ENCODE measurements at places on chromosomes 16 and 17.

DNA sequence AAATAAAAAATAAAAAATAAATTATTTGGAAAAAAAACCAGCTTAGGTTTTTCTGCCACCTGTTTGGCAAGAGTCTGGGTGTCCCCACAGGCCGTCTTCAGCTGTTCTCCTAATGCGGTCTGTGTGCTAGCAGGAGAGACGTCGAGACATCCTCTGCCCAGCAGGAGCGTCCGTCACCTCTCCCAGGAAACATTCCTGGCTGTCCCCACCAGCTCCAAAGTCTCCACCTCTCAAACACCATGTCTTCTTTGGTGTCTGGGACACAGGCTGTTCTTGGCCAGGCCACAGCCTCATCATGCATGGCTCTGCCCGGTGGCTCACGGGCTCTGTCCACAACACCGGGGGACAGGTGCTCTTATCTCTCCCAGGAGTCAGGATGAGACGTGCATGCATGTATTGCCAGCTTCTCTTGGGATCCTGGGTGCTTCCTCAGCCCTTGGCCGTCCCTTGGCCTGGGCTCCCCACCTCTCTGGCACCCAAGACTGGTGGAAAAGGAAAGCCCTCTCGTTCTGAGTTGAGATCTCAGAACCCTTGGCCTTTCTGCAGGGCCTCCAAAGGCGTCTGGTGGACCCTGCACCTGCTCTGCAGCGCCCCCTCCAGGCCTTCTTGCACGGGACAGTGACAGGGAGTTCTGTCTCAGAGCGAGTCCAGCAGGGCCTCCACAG lies 84.9 kb upstream of the CBX4 start:
- DNase-seq = no peak

- DNase-seq = no peak
Observed at GRCh38 chr16:102060-102855, 24.2 kb downstream of the MPG start.

DNA sequence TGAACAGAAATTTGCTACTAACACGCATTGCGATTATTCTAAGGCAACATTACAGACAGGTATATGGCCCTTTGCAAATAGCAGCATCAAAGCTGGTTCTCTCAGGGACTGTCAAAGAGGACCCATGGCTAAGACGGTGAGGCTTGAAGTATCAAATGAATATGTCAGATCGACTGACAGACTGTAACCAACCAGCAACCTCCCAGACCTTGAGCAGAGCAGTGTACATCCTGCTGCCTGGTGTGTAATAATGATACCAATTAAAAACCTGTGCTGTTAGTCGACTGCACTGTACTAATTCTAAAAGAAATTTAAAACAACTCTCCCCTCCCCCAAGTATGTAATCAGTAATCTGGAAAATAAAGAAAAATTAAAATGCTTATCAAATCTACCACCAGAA lies 35.9 kb upstream of the GHDC start:
- DNase-seq = no peak

DNA sequence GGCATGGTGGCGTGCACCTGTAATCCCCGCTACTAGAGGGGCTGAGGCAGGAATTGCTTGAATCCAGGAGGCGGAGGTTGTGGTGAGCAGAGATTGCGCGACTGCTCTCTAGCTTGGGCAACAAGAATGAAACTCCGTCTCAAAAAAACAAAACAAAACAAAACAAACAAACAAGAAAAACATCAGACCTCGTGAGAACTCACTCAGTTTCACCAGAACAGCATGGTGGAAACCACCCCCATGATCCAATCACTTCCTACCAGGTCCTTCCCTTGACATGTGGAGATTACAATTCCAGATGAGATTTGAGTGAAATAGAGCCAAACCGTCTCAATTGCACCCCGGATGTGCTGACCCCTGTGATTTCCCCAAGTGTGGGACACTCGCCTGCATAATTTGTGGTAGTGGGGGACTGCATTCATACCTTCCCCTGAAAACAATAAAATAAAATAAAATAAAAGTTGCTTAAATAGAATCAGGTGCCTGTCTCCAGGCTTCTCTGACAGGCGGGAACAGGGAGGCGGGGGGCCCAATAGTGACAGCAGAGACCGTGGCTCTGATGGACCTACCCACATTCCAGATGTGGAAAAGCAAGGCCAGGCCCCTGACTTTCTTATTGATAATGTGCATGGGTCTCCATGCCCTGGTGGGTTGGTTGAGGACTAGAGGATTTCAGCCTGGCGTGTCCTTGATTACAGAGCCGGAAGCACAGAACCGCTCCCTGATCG lies 13.1 kb downstream of the ZSCAN10 start:
- no peak for DNase-seq

Data from T-helper 1 cell (primary cell).